ENCODE measurements at places on chromosomes 4 and X.

DNA sequence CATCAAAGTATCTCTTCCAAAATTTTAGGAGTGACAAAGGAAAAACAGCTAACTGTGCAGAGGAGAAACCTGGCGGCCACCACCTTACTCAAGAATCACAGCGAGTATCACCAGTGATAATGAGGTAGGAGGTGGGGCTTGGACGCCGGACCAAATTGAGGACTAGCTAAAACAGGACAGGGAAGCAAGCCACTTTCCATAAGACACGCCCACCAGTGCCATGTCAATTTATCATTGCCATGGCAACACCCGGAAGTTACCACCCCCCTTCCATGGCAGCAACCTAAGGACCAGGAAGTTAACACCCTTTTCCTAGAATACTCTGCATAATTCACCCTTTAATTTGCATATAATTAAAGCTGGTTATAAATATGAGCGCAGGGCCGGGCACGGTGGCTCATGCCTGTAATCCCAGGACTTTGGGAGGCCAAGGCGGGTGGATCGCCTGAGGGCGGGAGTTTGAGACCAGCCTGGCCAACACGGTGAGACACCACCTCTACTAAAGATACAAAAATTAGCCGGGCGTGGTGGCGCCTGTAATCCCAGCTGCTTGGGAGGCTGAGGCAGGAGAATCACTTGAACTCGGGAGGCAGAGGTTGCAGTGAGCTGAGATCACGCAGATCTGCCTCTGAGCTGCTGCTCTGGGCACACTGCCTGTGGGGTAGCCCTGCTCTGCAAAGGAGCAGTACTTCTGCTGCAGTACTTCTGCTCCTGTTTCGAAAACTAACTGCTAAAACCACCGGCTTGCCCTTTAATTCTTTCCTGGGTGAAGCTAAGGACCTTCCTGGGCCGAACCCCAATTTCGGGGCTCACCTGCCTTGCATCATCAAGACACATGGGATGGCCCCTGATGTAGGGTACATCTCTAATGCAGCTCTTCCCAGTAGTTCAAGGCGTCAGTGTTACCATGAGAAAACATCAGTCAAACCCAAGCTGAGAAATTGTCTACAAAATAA, 116.7 kb downstream of the HMX1 start:
- no peak for DNase-seq

DNA sequence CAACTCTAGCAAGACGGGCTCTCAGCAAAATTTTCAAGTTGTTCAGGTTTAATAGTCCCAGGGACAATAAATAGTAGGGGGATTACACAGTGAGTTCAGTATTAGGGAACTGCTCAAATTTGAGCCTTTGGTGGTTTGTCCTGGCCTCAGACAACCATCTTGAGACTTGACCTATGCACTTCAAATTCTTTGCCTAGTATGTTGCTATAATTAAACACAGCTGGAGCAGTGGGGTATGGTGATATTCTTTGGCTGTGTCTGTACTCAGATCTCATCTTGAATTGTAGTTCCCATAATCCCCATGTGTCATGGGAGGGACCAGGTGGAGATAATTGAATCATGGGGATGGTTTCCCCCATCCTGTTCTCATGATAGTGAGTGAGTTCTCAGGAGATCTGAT, 43.3 kb upstream of the TEX13A start:
- DNase-seq: no peak

- DNase-seq: no peak
These were observed 85.1 kb upstream of the PSAPL1 start for GRCh38 chr4:7519638-7520376.

GRCh38 chrX:140431521-140431920, 73.3 kb downstream of the SOX3 start:
- DNase-seq: no peak

GRCh38 chr4:152894673-152895072, 41.5 kb upstream of the FHDC1 start:
- DNase-seq: no peak
